Epithelial cell of alveolus of lung (primary cell): ENCODE measurements at places on chromosomes 5 and 9. TPM values are rescaled to one million over a fixed set of nuclear protein-coding genes. Genes with fewer than 3 reads are reported as not detected.

Gene NDUFS4
- 116 and 181 TPM in 2 replicates for total RNA-seq

Gene BARX1
- total RNA-seq, result not detected in 2 replicates

Gene ALDH1A1
- 0.13 and 6.5 TPM in 2 replicates for total RNA-seq

Gene ARID3C
- total RNA-seq, result 0.13 TPM in 1 of 2 replicates, not detected in the other

Gene ANKRD33B
- total RNA-seq, result 1.2 and 4.2 TPM in 2 replicates
